IMR-90 (cell line): ENCODE measurements at places on chromosomes 6 and 20. TPM values are rescaled to one million over a fixed set of nuclear protein-coding genes. Genes with fewer than 3 reads are reported as not detected.

DNA sequence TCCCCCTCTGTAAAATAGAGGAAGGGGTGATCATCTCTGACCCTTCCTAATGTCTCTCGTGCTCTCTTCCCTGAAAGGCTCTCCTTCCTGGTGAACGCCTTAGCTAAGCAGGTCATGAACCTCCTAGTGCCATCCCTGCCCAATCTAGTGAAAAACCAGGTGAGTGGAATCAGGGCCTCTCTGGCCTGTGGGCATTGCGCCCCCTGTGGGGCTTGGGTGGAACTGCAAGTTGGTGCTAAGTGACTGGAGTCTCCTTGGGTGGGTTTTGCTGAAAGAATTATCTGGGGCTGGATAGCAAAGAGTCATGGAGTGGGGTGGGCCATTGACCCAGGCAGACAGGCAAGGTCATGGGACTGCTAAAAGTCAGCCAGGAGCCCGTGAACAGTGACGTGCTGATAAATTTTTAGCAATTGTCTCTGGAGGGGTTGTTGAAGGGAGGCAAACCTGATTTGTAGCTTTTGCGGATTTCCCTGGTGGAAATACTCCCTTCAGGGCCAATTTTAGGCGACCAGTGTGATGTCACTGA is 8.9 kb downstream of the BPIFB1 start:
- DNase-seq: no peak

The SLC26A8 gene
- 0.07 TPM in 1 of 2 replicates, not detected in the other for polyA plus RNA-seq

The PRND gene
- not detected in 2 replicates for polyA plus RNA-seq

DNA sequence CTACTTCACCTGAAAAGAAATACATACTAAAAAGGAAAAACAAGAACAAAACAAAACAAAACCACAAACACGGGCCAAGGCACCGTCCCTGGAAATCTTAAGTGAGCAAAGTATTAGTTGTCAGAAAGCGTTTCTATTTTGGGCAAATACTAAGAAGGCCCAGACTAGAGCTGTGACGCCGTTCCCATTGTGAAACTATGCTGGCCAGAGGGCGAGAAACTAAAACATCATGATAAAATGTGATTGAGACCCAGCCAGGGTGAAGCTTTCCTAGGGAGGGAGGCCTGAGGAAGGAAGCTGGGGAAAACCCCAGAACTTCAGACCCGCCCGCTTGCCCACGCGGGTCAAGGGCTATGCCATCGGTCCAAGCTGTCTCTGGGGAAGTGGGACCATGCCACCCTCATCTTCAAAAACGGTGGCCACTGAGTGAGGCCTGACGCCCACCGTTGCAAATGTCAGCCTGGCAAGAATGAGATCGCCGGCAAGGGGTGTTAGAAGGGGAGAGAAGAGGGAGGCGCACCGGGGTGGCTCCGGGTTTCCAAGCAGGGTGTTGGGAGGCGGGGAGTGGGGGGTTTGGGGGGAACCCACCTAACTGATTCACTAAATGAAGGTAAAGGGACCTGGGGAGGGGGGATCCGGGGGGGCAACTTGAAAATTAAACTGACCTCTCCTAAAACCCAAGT is 1950.9 kb upstream of the DEFB115 start:
- DNase-seq: no peak

- no peak for DNase-seq
Measured at GRCh38 chr6:35310265-35310831, 12.7 kb downstream of the DEF6 start.
